Activated CD4-positive, alpha-beta T cell treated with anti-CD3 and anti-CD28 coated beads for 1 hour (primary cell): ENCODE measurements at places on chromosomes 12 and 14.
A peak's percentile ranks its signal among the peaks of the same experiment; 100 is the strongest.

DNA sequence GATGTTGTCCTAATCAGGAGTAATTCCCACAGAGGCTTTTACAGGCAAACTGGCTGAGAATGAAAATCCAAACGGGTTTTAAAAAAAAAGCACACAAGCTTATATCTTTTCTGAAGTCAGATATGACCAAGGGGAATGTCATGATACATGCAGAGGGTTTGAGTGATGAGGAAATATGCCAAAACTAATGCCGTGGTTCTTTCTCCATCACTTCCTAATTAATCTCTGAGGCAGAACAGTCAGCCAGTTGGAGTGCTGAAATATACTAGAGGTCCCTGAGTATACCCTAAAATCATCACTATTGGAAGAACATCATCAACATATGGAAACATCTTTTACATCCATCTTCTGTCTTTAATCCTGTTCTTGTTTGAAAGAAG, 160.8 kb upstream of the FAR2 start:
- DNase-seq: no peak

GRCh38 chr12:47913081-47913480, 8.3 kb upstream of the VDR start:
- DNase-seq: no peak

GRCh38 chr14:105330491-105330895, 15.9 kb downstream of the PACS2 start:
- no peak for DNase-seq

DNA sequence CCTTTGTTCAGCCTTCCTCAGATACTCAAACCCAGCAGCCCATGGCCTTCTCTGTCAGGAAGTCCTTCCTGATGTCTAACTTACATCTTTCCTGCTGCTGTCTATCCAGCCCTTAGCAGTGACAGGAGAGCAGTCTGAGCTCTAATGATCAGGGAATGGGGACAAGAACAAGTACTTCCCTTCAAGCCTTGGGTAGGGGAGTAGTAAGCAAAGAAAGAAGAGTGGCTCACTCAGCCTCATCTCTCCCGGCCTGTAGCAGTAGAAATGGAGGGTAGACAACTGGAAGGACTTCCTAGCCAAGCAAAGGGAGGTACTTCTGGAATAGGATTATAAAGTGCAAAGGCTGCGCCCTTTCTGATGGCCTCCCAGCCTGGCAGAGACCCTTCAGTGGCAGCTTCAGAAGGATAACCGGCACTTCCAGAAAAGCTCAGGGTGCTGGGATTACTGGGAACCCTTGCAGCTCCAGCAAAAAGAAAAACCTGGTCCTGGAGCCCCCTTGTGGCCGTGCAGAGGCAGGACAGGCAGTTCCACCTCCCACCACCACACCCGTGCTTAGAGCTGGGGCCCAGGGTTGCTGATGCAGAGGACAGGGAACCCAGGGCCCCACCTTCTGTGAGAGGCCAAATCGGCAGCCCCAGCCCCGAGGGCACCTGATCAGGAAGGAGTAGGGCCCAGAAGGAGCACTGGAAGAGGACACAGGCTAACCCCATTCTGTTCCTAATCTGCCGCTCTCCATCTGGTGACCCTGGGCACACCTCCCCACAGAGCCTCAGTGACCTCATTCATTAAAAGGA, 12.4 kb upstream of the SMUG1 start:
- DNase-seq: peak; percentile 50

- no peak for DNase-seq
These were observed 553.7 kb downstream of the FOXG1 start for GRCh38 chr14:29320286-29320685.

DNA sequence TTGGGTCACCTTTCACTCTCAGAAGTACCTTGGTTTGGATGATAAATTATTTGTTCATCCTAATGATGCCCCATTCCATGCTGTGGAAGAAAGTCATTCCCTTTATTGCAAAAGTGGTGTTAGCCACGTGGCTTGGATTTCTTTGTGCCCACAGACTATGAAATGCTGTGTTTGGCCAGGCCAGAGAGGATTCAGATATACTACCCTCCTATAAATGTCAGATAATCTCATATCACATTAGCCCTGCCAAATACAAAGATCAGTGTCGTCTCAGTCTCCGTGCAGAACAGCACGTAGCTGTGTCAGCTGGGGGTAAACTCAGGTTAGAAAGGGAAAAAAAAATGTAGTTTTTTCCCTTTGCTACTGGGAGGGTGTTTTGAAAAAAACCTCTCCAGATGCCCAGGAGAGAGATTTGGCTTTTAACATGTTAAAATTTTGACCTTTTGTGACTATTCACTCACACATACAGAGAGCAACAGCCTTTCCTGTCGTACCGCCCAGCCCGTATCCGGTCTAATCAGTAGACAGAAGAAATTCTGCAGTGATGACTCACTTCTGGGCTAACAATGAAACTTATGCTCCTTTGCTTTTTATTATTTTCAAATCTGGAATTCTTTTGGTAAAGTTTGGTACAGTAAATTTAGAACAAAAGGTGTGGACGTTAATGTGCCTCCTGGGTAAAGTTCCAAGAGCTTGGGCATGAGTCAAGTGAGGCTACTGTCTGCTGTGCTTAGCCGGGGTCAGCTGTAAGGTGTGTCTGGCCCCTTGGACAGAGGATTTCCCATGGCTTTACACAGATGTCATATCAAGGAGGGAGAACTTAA, 8.5 kb upstream of the PTPRB start:
- no peak for DNase-seq

GRCh38 chr12:5417500-5417899, 14.4 kb upstream of the NTF3 start:
- DNase-seq: no peak

GRCh38 chr14:92523752-92524151, 10.2 kb downstream of the RIN3 start:
- no peak for DNase-seq

DNA sequence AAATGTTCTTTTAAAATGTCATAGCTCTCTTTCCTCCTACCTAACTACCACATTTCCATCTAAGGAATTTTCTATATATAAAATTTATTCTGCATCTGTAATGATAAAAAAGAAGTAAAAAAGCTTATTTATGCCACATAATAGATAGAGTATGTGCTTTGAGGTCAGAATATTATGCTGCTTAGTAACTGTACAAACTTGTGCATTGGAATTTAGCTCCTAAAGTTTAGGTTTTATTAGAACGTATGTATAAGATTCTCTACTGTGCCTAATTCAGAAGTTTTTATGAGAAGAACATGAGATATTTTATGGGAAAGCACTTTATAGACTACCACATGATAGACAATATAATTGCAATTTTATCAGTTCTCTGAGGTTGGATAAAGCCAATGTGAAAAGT, 384.6 kb downstream of the SLC16A7 start:
- no peak for DNase-seq

GRCh38 chr12:59097876-59098275, 177.6 kb upstream of the LRIG3 start:
- no peak for DNase-seq

GRCh38 chr12:122872815-122873361, 23.0 kb downstream of the VPS37B start:
- no peak for DNase-seq

GRCh38 chr12:12017798-12018197, 52.9 kb upstream of the BCL2L14 start:
- DNase-seq: no peak

GRCh38 chr12:50282721-50283228, 545 bp downstream of the LIMA1 start:
- no peak for DNase-seq

DNA sequence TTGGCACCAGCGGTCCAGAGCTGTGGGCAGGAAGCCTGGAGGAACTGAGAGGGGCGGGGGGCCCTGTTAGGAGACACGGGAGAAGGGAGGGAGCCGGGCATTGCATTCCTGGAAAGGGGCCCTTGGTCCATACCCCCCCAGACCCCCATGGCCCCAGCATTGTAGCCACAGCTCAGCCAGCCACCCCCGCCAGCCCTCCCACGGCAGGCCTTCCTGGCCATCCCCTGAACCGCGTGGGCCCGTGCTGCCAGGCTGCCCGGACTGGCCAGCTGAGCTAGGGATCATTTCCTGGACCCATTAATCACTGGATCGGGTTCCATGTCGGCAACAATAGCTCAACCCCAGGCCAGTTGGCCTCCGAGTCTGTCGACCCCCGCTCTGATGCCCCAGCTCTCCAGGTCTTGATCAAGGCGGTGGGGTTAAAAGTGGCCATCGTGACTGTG, 39.8 kb upstream of the DIO3 start:
- DNase-seq: no peak

DNA sequence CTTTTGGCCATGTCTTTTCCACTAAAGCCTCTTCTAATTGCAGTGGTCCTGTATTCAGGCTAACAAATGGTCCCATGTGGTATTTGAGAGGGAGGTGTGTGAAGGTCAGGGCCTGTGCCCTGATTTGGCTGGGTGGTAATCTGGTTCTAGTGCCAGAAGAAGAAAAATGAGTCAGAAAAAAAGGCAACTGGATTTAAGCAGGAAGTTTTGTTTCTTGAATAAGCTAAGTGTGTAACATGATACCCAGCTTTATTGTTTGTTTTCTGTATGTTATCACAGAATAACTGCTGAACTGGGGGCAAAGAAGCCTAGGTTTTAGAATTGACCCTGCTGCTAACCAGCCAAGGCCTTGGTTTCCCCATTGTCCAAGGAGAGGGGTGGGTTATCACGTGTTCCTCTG, 134.0 kb downstream of the ANO6 start:
- no peak for DNase-seq

- no peak for DNase-seq
These were observed 28.0 kb downstream of the VPS37B start for GRCh38 chr12:122867691-122868461.

DNA sequence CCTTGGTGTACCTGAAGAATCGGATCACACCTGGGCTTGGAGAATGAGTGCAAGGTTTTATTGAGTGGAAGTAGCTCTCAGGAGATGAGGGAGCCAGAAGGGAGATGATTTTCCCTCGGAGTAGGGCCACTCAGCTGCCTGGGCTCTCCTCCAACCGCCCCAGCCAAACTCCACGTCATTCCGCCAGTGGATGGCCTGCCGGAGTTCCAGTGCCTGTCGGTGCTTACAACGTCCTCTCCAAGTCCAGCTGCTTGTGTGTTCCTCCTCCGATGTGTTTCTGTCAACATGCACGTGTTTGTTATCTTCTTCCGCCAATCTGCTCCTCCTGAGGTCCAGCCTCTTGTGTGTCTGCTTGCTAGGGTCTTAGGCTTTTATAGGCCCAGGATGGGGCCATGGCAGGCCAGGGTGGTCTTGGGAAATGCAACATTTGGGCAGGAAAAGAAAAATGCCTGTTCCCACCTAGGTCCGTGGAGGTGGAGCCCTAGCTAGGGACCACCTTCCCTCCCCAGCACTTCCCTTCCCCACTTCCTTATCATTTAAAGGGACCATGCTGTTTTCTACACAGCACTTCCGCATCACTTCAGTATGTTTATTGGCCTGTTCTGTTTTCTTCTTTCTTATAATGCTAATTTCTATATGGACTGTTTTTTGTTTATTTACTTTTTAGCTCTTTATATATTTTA, 343.2 kb downstream of the PDZRN4 start:
- no peak for DNase-seq

DNA sequence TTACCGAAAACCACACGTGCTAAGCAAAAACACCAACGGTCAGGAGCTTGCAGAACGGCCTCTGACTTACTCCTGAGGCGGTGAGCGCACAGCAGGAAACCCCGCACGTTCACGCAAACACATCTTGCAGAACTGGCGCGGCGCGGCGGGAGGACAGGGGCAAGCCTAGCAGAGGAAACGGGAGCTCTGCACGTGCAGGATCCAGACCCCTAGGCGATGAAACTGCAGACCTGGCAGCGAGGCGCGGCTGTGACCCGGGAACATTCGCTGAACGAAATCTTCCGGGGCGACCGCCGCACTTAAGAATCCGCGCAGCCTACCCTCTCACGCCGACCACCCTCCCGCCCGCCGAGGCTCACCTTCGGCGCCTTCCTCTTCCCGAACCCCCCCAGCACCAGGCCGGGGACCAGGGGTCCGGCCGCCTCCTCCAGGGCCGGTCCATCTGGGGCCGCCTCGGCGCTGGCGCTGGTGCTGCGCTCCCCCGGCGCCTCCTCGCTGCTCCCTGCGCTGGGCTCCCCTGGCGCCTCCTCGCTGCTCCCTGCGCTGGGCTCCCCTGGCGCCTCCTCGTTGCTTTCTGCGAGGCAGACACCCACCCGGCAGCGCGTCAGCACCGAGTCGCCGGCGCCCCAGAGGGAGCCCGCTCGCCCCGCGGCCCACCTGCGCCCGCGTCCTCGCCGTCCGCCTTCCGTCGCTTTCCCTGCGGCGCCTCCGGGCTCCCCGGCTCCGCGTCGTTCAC, 615 bp downstream of the DDX51 start:
- no peak for DNase-seq

DNA sequence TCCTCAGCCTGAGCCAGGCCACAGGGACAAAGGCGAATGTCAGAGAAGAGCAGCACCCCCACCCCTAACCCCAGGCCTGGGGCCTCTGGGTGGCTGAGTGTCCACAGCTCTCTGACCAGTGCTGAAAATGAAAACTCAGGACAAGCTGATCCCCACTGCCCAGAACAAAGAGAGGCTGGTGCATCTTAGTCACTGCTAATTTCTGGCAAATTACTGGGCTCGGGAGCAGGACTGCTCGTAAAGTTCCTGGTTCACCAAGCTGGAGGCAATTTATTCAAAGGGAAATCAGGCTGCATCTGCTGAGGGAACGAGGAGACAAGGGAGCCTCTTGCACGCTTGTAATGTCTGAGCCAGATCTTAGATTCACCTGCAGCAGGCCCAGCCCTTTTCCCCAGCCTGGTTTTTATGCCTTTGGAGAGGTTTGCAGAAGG, 43.2 kb downstream of the CALM1 start:
- no peak for DNase-seq

GRCh38 chr12:101939856-101940265, 62.5 kb downstream of the DRAM1 start:
- DNase-seq: peak; percentile 26

- no peak for DNase-seq
These were observed 4.3 kb downstream of the GPR132 start for GRCh38 chr14:105060751-105061427.

- DNase-seq: no peak
These were observed 466.5 kb upstream of the SOX5 start for GRCh38 chr12:24415934-24416333.

DNA sequence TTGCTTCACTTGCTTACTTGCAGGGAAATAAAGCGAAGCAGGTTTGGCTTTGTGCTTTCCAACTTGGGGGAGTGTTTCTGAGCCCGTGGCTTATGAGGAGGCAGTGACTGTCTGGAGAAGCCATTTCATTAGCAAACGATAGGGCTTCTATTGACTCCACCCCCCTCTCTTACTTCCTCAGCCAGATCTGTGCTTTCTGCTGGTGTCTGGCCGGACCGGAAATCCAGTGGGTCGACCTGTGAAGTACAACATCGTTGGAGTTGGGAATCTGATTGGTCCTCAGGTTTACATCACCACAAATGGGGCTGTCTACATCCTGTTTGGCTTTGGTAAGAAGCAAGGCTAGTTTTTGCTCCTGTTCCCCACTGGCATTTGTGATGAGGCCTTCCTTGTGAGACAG, 22.3 kb downstream of the FAM234B start:
- DNase-seq: no peak
